ENCODE measurements at places on chromosomes 4 and X.

- no peak for DNase-seq
Measured at GRCh38 chr4:137664416-137664815, 132.1 kb upstream of the PCDH18 start.

DNA sequence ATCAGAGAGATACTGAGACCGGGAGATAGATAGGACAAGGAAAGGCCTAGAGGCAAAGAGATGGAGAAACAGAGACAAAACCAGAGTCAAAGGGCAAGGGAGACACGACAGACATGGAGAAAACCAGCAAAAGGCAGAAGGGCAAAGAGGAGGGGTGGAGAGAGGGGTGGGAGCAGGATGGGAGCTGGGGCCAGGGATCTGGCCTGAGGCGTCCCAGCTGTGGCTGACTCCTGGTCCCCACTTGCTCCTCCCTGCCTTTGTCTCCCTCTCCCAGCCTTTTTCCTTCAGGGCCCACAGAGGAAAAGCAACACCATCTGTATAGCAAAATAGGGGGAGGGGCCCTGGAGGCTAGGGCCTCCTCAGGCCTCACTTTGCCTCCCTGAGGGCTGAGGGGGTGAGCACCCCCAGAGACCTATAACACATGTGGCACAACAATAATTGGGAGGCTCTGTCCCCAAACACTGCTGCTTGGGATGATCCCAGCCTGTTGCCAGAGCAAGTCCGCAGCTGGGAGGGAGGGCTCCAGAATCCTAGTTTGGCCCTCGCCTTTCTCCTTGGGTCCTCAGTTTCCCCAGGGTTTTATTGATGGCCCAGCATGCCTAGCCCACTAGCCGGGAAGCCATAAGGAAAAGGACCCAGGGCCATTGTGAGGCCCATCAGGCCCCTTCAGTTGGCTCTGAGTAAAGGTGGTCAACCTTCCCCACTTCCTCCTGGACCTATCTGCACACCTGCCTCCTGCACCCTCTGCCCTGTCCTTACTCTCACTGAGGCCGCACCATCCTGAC, 96.8 kb downstream of the PJA1 start:
- no peak for DNase-seq

- no peak for DNase-seq
Measured at GRCh38 chr4:24598025-24598424, 13.7 kb upstream of the DHX15 start.

GRCh38 chrX:126701380-126701779, 118.1 kb upstream of the PRR32 start:
- DNase-seq = no peak

DNA sequence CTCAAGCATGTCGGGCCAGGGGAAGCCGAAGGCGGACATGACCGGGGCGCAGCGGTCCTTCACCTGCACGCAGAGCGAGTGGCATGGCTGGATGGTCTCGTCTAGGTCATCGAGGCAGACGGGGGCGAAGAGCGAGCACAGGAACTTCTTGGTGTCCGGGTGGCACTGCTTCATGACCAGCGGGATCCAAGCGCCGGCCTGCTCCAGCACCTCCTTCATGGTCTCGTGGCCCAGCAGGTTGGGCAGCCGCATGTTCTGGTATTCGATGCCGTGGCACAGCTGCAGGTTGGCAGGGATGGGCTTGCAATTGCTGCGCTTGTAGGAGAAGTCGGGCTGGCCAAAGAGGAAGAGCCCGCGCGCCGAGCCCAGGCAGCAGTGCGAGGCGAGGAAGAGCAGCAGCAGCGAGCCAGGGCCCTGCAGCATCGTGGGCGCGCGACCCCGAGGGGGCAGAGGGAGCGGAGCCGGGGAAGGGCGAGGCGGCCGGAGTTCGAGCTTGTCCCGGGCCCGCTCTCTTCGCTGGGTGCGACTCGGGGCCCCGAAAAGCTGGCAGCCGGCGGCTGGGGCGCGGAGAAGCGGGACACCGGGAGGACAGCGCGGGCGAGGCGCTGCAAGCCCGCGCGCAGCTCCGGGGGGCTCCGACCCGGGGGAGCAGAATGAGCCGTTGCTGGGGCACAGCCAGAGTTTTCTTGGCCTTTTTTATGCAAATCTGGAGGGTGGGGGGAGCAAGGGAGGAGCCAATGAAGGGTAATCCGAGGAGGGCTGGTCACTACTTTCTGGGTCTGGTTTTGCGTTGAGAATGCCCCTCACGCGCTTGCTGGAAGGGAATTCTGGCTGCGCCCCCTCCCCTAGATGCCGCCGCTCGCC, at the start of gene SFRP2:
Gene SFRP2, minus strand, starts transcription at position 671 of the 864 bp plus-strand sequence. Its CDS starts 248 bp downstream, at position 423.
- DNase-seq = no peak

DNA sequence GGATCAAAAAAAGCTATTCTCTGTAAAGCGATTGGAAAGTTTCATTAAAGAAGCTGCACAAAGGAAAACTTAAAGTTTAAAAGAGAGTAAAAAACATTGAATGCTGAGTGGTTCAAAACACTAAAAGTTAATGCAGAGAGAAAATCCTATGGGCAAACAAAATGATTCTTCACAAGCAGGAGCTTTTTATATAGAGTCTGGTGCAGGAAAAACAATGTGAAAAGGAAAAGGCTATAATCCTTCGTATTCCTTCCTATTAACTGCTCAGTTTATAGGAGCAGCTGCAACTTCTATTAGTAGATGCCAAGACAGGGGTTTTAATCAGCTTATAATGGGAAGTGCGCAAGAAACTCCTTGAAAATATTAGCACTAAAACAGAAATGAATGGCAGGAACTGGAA, 100.7 kb downstream of the PDGFC start:
- DNase-seq = no peak
